Left renal pelvis (tissue), 4 donors: ENCODE measurements at places on chromosomes 12 and 14.

DNA sequence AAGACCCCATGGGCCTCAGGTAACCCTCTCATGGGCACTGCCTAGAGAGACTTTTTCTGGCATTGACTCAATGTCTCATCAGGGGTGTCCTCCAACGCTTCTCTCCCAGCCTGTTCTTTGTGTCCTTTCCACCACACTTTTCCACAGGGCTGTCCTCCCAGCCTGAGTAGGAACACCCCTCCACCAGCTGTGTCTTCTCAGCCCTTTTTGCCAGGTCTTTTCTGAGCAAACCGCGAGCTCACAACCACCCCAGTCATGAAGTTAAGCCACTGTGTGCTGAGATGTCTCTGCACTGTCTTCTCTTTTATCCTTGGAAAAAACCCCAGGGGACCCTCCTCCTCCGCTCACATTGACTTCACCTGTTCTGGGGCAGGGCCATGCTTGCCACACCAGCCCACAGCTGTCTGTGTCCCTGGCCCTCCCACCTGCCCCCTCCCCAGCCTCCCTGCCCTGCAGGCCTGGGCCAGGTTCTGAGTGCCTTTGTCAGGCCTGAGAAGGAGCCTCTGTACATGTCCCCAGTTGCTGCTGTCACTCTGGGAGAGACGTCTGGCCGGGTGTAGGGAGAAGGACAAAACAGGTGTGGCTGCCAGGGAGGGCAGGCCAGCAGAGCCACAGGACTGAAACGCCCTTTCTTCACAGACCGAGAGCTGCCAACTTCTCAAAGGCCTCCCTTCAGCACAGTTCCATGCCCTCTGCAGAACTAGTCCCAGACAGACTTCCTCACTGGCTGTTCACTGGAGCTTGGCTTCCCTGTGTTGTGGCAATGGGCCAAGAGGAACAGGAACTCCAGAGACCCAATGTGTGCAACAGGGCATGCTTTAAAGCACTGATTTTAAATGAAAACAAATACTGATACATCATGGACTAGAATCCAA lies 50.5 kb upstream of the PNMA1 start:
- DNase-seq, result no peak

GRCh38 chr12:77727442-77728001 lies 103.2 kb upstream of the NAV3 start:
- DNase-seq, result no peak

- DNase-seq, result no peak
Observed at GRCh38 chr12:60845696-60846095, 1249.9 kb downstream of the SLC16A7 start.

GRCh38 chr12:56687223-56688128 lies 608 bp downstream of the PTGES3 start:
- no peak for DNase-seq

DNA sequence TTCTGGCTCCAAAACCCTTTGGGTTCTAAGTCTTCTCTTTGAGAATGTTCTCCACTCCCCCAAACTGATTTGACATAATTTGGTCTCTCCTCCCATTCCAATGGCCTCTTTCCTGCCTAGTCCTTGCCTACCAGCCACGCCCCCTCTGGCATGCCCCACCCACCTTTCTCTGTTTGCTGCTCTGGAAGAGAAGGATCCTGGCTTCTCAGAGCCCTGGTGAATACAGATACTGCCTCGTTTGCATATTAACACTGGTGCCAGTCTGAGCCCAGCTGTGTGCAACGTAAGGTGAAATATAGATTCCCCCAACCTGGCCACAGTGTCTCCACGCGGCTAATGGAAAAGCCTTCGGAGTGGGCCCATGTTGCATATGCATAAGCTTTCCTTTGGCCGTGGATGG lies 79.7 kb downstream of the PAPOLA start:
- no peak for DNase-seq

GRCh38 chr12:94973221-94973620 lies 30.3 kb downstream of the NDUFA12 start:
- no peak for DNase-seq

DNA sequence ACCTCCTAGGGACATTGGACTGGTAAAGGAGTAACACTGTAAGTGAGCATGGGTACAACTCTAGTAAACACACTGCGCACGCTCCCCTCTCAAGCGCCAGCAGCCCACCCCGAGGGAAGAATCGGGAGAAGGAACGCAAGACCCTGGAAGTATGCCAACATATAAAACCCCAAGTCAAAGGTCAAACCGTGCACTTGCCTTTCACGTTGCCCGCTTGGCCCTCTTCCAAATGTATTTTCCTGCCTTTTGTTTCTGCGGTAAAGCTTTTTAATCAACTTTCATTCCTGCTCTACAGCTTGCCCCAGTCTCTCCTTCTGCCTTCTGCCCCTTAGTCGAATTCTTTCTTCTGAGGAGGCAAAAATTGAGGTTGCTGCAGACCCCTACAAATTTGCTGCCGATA lies 17.6 kb upstream of the CHST11 start:
- DNase-seq, result no peak

DNA sequence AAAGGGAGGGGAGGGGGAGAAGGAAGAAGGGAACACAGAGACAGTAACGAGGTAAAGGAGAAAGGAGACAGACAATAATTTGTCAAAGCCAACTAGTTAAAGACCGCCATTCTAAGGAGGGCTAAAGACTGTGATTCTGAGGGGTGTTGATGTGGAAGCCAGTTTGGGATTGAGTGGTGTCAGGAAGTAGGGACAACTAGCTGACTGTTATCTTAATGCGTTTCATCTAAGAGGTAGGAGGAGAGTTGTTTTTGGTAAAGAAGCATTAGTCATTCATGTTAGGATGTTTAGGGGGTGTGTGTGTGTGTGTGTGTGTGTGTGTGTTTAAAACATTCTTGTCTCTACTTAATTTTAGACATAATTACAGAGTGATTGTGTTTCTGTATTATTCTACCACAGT lies 95.0 kb downstream of the INSM2 start:
- DNase-seq, result no peak

DNA sequence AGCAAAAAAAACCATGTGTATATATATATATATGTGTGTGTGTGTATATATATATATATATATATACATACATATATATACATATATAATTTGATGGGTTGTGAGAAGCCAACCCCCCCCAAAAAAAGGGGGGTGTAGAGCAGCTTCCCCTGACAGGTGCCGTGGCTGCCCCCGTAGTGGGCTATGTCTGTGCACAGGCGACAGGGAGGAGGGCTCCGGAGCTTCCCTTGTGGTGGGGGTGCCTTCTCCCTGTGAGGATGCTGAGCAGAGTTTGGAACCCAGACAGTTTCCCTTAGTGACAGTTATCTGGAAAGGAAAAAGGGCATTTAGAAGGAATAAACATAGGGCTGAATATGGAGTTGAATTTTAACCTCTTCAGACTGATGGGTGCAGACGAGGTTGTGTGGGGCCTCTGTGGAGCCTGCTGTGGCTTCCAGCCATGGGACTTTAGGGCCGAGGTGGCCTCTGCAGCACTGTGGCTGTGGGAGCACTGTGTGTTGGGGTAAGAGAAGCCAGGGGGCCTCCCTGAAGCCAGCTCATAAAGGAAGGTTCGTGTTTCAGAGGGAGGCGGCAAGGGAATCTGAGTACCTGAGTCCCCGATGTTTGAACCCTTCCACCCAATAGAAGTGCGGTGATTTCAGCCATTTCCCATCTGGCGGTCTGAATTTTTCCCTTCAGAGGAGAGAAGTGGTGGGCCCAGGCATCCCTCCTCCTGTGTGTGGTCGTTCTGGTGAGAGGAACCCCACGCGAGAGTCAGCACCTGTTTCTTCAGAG lies 19.8 kb downstream of the XRCC3 start:
- no peak for DNase-seq

- no peak for DNase-seq
Observed at GRCh38 chr12:56954958-56955355, 2.5 kb downstream of the RDH16 start.

DNA sequence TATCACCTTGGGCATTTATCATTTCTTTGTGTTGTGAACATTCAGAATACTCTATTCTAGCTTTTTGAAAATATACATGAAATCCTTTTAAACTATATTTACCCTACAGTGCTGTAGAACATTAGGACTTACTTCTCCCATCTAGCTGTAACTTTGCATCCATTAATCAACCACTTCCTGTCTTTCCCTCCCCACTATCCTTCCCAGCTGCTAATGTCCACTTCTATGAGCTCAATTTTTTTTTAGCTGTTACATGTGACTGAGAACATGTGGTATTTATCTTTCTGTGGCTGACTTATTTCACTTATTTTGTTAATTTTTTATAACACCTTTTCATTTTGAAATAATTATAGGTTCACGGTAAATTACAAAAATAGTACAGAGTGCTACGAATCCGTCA lies 136.0 kb downstream of the LMNTD1 start:
- DNase-seq, result peak; percentile 9

DNA sequence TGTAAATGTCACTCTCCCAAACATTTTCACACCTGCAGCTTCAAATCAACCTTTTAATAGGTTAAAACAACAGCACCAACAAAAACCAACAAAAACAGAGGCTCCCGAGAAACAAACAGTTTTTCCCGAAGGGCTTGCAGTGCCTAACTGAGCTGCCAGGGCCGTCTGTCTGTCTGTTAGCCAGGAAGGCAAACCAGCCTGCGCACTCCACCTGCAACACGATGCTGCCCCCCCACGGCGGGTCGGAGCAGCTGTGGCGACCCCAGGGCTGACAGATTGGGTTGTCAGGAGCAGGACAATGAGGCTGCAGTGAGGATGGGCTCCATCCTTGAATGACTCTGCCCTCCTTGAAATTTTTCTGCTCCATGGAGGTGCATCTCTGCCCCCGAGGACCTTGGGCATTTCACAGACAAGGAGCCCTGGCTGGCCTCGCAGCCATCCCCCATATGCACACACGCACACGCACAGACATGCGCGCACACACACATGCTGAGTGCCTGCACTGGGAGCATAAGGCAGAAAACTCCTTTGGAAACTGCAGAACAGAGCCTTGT lies 2.6 kb downstream of the RTL1 start:
- no peak for DNase-seq

DNA sequence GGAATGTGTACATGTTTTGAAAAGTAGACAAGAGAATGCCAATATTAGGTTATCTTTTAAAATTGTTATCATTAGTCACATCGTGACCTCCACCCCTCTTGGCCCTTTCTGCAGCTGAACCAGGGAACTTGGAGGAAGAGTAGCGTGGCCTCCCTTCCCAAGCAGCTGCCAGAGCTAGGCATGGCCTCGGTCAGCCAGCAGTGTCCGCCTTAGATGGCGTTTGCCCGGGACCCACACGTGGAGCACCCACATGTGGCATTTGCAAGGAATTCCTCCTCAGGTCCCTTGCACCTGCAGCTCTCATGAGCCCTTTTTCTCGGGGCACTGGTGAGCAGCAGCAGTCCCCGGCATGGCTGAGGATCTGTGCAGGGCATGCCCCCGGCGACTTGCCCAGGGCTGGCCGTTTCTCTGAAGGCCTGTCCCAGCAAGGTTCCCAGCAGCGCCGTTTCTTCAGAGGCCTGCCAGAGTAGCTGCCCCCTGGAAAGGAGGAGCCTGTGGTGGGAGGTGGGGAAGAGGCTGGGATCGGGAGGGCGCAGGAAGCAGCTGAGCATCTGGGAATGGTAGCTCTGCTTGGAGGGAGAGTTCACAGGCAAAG lies 10.8 kb downstream of the JDP2 start:
- no peak for DNase-seq

DNA sequence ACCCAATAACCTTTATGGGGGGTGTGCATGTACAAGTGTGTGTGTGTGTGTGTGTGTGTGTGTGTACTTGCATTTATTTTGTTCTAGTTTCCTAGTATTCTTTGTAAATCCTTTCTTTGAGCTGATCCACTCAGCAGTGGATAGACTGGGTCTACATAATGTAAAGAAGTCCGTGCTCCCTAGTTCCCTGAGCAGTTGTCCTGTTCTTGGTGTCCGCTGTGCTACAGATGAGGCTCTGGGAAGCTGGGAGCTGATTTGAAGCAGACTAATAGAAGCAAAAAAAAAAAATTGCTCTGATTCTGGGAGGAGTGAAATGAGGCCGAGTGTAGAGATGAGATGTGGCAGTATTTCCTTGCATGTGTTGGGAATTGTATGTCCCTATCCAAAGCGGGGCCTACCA lies 150.4 kb upstream of the WSCD2 start:
- no peak for DNase-seq

GRCh38 chr14:52091928-52092327 lies 23.1 kb upstream of the NID2 start:
- DNase-seq, result no peak

GRCh38 chr14:35535483-35536112 lies 1.6 kb downstream of the INSM2 start:
- no peak for DNase-seq
